ENCODE measurements at places on chromosomes 13 and 19.

- no peak for DNase-seq
Observed at GRCh38 chr13:113981194-113981605, 7.3 kb upstream of the C13orf46 start.

- no peak for DNase-seq
Observed at GRCh38 chr19:45179072-45179891, 698 bp downstream of the BLOC1S3 start.

DNA sequence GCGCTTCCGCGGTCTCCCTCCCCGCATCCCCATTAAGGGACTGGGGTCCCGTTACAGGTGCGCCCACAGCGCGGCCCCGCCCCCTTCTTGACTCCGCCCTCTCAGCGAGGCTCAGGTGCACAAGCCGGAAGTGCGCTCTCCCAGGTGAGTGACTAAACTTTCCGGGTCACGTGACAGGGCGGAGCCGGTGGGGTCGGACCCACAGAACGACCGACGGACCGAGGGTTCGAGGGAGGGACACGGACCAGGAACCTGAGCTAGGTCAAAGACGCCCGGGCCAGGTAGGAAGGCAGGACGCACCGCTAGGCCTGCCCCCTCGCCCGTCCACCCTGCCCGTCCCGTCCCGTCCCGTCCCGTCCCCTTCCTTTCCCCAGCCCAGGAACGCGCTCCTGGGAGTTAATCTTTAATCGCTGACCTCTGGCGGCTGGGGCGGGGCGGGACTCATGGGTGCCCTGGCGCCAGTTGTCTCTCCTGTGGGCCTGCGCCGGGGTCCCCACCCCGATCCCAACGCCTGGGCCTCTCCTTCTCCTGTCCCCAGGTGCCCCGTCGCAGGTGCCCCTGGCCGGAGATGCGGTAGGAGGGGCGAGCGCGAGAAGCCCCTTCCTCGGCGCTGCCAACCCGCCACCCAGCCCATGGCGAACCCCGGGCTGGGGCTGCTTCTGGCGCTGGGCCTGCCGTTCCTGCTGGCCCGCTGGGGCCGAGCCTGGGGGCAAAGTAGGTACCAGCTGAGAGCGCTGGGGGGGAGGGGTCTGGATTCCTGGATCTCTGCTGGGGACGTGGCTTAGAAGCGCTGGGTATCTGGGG, at the start of gene CRB3:
CRB3 (plus strand) TSS at position 202 of the 804 bp plus-strand sequence; CDS start at position 633, 431 bp downstream.
- peak; percentile 19 for DNase-seq

GRCh38 chr13:40096357-40096901, 441.0 kb downstream of the COG6 start:
- no peak for DNase-seq
